ENCODE measurements at places on chromosomes 2 and 18.

GRCh38 chr18:273525-273924 lies 5.7 kb upstream of the THOC1 start:
- no peak for DNase-seq

- DNase-seq = no peak
These were observed 76.4 kb upstream of the ITGA6 start for GRCh38 chr2:172350839-172351479.

DNA sequence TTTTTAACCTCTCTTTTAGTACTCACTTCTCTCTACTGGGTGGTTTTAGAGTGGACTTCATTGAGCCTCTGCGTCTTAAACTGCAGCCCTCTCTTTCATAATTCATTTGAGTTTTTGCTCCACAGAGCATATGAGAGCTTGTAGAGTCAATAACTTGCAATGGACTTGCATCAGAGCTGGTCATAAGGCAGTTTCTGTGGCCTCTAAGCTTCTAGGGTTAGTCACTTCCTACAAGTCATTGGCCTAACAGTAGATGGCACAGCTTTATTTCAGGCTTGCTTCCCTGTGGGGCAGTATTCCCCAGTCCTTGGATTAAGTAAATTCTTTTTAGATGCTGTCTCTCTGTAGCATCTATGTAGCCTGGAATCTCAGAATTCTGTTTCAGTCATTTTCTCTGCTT lies 1435.7 kb downstream of the LRP1B start:
- no peak for DNase-seq

GRCh38 chr2:96138179-96139145 lies at the start of gene ASTL:
ASTL (minus strand) TSS chr2:96138502; CDS start chr2:96138436, 66 bp downstream.
- peak; percentile 75 for DNase-seq

DNA sequence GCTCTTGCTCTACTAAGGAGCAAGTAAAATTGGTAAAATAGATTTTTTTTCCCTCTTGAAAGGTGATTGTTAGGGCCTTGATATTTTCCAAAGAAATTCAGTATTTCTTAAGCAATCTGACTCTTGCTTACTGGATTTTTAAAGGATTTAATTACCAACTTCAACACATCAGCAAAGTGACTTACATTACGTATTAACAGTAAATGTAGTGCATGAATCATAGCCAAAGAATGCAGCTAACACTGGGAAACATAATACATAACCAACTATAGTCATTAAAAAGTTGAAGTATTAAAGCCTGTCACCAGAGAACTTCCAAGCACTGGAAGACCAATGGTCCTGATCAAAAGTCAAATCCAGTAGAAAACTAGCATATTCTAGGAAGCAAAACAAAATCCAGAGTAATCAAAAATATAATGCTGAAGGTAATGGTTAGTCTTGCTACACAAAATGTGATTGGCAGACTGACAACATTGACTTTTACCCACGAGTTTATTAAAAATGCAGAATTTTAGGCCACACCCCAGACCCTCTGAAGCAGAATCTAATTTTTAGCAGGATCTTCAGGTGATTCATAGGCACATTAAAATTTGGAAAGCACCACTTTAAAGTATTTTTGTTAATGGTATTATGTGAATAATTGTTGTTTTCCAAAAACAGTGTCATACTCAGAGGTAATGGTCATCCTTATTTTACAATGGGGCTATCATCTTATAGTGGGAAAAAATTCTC lies 31.8 kb upstream of the CAVIN2 start:
- no peak for DNase-seq

All from stimulated activated naive CD8-positive, alpha-beta T cell treated with anti-CD3 and anti-CD28 coated beads, Interleukin-15, Interleukin-2, amounts not matched to agents 100 U/mL and 50 U/mL, for 24 hours (primary cell).